Spleen (tissue), 13 donors: ENCODE measurements at places on chromosomes 6 and 20.
A peak's percentile ranks its signal among the peaks of the same experiment; 100 is the strongest.

- no peak for DNase-seq
Observed at GRCh38 chr6:37456126-37456525, 23.1 kb downstream of the CMTR1 start.

GRCh38 chr20:6426287-6426891 is 303.6 kb upstream of the FERMT1 start:
- no peak for DNase-seq

- DNase-seq: no peak
Observed at GRCh38 chr20:33554914-33555420, 65.1 kb downstream of the CBFA2T2 start.

DNA sequence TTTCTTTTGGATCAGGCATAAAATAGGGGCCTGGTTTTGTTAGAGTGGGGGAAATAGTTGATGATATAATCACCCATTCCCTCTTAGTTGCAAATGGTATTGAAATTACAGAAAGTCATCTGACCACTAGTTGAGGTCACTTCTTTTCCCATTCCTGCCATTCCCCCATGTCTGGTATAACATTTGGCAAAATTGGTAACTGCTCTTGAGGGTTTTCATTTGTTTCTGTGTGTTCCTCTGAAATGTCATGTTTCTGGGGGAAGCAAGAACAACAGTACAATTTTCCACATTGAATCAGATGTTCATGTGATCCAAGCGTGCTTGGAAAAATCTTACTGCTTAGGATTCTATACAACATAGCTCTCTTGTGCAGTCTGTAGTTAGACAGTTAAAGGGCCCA is 7.3 kb downstream of the AIG1 start:
- DNase-seq: no peak

DNA sequence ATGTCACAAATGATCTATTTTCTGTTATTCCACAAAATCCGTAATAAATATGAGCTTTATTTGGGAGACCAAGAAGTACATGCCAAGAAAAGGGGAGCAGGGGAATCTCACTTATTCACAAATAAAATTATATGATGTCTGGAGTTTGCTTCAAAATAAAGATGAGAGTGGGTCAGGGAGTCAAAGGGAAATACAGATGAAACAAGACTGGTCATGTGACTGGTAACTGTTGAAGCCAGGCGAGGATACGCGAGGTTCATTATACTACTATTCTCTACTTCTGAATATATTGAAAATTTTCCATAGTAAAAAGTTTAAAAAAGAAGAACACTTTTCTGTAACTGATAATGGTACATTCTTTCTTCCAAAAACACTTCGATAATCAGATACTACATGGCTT is 14.6 kb downstream of the EPB41L2 start:
- no peak for DNase-seq

- no peak for DNase-seq
Observed at GRCh38 chr6:166293731-166294584, 14.2 kb downstream of the PRR18 start.

GRCh38 chr6:108958900-108959770 is 110.9 kb downstream of the ARMC2 start:
- no peak for DNase-seq

- no peak for DNase-seq
Observed at GRCh38 chr6:163148451-163149278, 265.9 kb upstream of the QKI start.

GRCh38 chr6:134114918-134115714 is 62.7 kb upstream of the SLC2A12 start:
- no peak for DNase-seq

DNA sequence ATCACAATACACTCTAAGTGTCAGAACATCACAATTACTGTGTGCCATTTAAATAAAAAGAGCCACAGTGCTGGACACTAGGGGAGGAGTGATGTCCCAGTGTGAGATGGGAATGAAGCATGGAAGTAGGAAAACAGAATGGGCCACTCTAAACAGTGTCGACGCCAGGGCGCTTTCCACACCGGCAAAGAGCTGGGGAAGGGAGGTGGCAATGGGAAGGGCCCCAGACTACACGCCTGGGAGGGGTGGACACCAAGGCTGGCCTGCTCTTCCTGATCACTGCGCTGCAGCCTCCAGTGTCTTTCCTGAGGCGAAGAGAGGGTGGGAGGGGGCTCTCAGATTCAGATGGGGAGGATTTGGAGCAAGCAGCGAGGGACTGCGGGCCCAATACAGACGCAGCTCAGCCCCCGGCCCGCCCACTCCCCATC is 75.9 kb downstream of the ERMARD start:
- DNase-seq: peak; percentile 58

DNA sequence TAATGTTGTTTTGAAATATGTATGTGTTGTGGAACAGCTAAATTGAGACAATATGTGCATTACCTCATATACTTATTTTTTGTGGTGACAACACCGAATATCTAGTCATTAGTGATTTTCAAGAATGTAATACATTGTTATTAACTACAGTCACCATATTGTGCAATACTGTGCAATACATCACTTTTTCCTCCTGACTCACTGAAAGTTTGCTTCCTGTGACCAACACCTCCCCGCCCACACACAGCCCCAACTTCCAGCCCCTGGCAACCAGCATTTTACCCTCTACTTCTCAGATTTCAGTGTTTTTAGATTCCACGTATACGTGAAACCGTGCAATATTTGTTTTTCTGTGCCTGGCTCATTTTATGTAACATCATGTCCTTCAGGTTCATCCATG is 627.9 kb downstream of the PRKN start:
- DNase-seq: no peak

- DNase-seq: no peak
Observed at GRCh38 chr20:56513161-56514150, 11.1 kb upstream of the FAM209A start.

- DNase-seq: no peak
Observed at GRCh38 chr6:384898-385297, 6.7 kb upstream of the IRF4 start.

GRCh38 chr20:36162272-36162966 is 7.9 kb downstream of the EPB41L1 start:
- DNase-seq: peak; percentile 64

DNA sequence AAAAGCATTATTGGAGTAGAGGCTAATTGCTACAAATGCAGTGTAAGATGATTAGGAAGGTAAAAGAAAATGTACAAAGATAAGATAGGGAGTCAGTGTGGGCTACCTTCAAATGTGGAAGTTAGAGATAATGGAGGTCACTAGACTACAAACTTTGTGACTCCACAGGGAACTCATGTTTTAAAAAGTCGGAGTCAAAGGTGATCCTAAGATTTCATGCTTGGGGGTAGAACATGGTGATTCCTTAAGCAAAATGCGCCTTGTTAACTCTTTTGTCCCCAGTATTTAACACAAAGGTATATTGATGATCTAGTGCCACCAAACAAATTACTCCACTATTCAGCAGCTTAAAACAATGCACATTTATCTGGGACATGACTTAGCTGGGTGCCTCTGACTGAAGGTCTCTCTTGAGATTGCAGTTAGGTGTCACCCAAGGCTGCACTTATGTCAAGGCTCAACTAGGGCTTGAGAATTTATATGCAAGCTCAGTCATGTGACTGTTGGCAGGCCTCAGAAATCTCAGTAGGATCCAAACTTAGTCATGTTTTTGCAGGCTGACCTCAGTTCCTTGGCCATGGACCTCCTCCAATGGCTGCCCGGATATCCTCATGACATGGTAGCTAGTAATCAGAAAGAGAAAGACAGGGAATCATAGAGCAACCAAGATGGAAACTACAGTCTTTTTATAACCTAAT is 11.4 kb upstream of the SNX9 start:
- DNase-seq: no peak

DNA sequence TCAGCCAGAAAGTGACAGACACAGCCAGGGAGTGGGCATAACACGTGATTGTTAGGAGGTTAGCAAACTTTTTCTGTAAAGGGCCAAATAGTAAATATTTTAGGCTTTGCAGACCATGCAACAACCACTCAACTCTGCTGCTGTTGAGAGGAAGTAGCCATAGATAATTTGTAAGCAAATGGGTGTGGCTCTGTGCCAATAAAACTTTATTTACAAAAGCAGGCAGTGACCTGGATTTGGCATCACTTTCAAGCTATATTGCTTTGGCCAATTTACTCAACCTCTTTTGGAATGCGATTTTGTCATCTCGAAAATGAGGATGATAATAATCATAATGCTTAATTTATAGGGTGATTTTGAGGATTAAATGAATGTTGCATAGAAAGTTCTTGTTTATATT is 152.6 kb downstream of the TSHZ2 start:
- DNase-seq: no peak
